ENCODE measurements at places on chromosomes 13 and 19.

GRCh38 chr13:108929532-108930206 lies 300.3 kb downstream of the MYO16 start:
- DNase-seq = no peak

DNA sequence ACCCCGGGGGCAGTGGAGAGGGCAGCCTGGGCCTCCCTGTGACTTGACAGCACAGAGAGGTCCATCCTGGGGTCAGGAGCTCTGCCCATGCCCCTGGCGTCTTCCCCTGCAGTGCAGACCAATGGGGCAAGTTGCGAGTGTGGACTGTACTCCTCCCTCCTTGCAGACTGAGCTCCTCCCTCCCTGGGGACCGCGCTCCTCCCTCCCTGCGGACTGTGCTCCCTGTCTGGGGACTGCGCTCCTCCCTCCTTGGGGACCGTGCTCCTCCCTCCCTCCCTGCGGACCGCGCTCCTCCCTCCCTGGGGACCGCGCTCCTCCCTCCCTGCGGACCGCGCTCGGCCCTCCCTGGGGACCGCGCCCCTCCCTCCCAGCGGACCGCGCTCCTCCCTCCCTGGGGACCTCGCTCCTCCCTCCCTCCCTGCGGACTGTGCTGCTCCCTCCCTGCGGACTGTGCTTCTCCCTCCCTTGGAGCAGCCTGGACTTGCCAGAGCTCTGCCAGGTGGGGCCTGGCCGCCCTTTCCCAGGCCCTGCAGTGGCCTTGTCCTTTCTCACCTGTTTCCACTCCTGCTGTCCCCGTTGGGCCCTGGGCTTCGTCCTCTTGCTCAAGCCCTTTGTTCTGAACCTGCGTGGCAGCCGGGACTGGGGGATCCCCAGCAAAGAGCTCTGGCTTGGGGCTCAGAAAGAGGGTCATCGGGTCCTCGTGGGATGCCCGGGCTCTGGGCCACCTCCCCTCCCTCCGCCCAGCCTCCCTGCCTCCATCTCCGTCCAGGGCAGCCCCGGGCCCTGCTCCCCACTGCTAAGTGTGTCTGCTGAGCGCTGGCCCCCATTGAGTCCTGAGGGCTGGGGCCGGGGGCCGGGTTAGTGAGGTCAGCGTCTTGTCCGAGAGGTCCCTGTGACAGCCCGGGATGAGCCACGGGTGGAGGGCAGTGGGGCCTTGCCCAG lies 6.8 kb downstream of the GAMT start:
- no peak for DNase-seq

- DNase-seq = no peak
Measured at GRCh38 chr13:40379794-40380578, 286.5 kb downstream of the FOXO1 start.

GRCh38 chr13:113320226-113320875 lies 23.3 kb downstream of the LAMP1 start:
- no peak for DNase-seq
